ENCODE measurements at places on chromosomes 6 and 20.

GRCh38 chr6:92763680-92764079, 655.7 kb downstream of the EPHA7 start:
- DNase-seq = no peak

DNA sequence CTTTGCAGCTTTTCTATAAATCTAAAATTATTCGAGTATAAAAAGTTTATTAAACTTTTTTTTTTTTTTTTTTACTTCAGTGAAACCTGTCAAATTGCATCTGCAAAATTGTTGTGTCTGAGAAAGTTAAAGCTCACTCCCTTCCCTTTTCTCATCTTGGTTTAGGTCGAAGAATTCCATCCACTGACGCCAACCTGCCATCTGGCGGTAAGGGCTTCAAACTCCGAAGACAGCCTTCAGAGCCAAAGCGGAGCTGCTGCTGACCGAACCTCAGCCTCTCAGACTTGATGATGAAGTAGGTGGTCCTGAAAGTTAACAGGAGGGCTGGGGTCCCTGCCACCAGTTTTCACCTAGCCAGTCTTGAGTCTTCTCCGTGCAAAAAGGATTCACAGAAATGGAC, 29.6 kb upstream of the VAPB start:
- DNase-seq = no peak

- no peak for DNase-seq
Measured at GRCh38 chr6:94462231-94462630, 1042.9 kb upstream of the EPHA7 start.

GRCh38 chr6:19599796-19600464, 237.2 kb upstream of the ID4 start:
- DNase-seq = no peak

DNA sequence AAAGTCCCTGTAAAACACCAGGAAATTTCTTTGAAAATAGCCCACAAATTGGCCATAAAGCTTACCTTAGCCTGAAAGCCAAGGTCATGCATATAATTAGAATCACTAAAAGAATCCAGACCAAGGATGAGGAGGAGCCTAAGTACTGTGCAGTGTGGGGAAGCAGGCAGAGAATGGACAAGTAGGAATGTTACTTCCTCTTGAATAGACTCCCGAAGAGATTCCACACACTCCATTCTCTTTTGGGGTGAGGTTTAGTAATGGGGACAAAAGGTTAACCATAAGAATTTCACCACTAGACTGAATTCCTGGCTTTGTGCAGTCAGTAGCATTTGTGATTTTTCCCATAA, 27.5 kb upstream of the MARCKS start:
- DNase-seq = no peak

DNA sequence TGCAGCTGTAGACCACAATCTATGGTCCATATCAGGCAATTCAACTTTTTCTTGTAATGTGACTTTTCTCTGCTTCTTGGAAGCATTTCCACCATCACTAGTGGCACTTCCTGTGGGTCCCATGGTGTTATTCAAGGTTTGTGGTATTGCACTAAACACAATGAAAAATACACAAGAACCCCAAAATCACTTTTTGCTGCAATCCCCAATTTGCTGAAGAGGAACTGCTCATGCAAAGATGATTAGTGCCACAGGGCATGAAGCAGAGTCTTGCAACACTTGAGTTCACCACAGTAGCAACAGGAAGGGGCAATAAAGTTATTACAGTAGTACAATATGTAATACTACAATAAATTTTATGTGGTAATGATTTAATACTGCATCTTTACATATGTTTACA, 16.8 kb upstream of the TAAR1 start:
- DNase-seq = no peak

- no peak for DNase-seq
Measured at GRCh38 chr20:55415567-55416142, 589.7 kb downstream of the CBLN4 start.

DNA sequence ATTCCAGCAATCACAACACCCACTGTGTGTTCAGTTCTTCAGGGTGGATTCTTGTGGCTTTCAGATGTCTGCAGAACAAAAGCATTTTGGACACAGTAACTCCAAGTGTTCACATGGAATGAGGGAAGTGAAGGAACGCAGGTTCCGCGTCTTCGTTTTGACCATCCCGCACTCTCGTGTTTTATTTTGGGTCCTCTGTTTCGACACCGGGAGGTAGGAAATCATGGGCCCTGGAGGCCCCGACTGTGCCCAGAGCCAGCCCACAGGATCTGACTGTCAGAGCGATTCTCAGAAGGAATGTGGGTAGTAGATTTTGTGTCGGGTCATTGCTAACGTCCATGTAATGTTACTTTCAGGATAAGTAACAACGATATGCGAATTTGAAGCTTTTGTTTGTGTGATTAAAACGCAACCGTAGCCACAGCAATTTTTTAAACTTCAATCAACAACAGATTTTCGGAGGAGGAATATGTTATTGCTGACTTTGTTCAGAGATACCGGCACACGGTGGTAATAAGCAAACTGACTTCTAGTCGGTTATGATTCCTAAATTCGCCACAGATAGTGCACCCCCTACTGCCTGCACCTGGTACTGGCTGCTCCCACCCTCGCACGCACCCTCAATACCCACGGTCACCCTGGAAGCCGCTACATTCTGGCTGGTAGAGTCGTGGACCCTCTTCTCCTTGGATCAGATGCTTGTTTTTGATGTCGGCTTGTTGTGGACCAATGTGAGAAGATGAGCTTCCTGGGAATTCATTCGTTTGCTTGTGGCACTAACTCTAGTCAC, 10.5 kb downstream of the NPEPL1 start:
- no peak for DNase-seq

DNA sequence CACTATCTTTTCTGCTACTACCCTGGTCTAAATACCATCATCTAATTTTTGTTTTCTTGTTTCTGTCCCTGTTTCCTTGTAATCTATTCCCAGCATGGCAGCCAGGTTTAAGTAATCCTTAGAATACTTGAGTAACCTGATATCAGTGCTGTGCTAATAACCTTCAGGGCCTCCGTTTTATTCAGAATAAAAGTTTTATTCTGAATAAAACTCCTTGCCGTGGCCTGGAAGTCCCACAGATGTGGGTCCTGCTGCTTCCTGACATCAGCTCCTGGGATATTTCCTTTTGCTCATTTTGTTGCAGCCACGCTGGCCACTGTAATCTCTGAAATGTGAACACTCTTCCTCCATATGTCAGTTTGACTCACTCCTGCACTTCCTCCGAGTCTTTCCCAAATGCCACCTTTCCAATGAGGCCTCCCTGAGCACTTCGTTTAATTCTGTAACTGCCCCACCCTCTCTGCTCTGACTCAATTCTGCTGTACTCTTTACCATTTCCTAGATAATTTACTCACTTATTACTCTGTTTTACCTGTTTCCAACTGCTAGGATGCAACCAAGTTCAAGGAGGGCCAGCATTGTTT, 114.0 kb upstream of the FOXA2 start:
- DNase-seq = no peak

- DNase-seq = no peak
Measured at GRCh38 chr6:1407499-1407990, 18.2 kb downstream of the FOXF2 start.

DNA sequence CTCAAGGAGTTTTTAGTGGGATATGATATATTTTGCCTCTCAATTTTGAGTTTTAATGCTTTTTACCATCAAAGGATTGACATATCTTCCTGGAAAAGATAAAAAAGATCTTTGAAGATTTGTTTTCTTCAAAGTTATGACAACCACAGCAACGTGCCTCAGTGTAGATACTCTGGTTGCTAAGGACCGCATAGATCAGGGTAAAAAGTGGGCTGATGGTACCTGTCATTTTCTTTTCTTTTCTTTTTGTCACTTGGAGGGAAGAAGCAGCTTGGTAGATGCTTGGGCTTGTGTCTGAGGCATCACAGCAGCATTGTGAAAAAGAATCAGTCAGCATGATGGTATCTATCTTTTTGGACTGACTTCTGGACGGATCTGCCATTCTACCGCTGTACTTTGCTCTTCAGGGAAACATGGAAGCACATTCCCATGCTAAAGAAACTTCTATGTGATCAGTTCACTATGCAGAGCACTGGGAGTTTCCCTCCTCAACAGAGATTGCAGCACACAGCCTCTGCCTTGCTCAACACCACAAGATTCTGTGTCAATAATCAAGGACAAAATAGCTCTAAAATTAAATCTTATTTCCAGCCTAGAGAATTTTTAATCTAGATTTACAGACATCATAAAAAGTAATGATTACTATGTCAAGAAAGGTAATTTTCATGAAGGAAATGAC, 54.8 kb upstream of the SGK1 start:
- no peak for DNase-seq
